ENCODE measurements at places on chromosomes 3 and 15.
A peak's percentile ranks its signal among the peaks of the same experiment; 100 is the strongest.

DNA sequence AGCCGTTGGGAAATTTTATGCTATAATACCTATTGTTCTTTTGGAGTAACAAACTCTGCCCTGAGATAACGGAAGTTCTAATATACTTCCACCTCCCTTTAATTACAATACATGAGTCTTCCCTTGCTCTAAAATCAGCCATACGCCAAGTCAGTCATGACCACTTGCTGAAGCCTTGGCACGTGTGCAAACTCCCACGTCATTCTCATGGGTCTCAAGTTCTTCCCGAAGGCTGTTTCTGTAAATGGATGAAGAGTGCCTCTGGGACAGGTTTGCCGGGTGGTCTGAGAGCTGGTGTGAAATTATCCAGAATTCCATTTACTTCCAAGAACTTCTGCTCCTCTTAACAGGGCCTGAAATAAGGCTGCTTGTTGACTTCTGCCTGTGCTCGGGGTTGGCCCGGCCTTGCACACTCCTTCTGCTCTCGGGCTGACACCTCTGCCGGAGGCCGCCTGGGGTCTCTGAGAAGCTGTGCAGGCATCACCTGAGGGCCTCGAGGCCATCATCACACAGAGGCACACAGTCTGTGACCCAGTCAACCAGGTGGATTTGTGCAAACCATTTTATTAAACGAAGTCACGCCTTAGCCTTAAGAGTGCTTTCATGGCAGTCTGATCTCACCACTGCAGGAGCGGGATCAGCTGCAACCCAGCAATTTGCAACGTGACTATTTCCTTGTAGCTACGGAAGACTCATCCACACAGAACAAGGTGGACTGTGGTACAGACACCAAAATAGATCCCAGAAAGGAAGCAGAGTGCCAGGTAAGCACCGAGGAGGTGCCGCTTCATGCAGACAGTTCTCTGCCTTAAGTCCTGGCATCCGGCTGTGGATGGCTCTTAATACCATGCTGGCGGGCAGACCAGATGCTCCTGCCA, 120.1 kb downstream of the ADAMTS17 start:
- no peak for DNase-seq

DNA sequence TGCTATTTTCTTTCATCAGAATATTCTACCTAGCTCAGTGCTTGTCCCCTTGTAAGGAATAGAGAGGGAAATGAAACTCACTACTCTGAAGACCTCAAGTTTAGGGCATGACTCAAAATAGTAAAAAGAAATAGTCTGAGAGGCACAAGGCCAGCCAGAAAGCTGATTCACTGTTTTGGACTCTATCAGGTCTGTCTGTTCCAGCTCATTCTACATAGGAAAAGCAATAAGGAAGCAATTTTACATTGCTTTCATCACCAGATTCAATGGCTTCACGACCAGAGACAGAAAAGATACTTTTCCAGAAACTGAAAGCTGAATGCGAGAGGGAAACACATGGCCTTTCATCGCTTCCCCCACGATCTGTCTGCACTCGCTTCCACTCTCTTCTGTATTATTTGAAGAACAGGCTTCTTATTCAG, 276.0 kb downstream of the GBE1 start:
- no peak for DNase-seq

DNA sequence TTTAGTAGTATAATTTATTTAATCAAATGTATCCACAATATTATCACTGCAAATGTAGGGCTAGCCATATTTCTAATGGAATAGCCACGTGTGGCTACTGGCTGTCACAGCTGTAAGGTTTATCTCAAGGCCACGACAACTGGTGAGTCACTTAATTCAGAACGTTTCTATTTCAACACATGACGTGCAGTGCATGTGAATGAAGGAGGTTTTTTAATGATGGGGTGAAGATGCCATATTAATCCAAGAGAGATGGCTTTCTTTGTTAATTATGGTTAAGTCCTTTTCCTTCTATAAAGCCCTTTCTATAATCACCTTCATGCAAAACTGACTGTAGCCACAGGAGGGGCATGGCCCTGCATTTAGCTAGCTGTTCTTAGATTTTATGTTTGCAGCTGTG, 212.0 kb downstream of the FEZF2 start:
- DNase-seq = no peak

GRCh38 chr3:20673866-20674265, 487.9 kb upstream of the SGO1 start:
- no peak for DNase-seq

DNA sequence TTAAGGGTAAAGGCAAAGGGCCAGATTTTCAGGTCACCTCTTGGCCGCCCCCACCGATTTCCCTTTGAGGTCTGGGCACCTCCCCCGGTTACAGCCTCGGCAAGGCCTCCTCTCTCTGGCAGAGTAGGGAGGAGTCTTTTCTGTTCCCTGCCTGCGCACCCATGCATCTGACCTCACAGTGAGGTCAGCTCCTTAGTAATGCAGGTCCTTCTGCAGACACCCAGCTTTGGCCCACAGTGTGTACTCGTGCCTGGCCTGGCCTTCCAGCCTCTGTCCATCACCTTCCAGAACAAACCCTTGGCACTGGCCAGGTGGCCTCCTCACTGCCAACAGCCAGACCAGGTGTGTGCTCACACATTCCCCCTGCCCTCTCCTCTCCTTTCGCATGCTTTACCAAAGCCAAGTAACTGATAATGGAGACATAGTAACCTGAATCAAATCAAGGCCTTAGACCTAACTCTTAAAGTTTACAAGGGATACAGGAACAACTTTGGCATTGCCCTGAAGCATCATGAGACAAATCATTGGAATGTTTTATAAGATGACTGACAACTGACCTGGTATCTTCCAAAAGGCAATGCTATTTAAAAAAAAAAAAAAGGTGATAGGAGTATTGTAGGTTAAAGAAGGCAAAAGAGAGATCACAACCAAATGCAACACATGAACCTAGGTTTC, 61.3 kb downstream of the CORO2B start:
- no peak for DNase-seq

DNA sequence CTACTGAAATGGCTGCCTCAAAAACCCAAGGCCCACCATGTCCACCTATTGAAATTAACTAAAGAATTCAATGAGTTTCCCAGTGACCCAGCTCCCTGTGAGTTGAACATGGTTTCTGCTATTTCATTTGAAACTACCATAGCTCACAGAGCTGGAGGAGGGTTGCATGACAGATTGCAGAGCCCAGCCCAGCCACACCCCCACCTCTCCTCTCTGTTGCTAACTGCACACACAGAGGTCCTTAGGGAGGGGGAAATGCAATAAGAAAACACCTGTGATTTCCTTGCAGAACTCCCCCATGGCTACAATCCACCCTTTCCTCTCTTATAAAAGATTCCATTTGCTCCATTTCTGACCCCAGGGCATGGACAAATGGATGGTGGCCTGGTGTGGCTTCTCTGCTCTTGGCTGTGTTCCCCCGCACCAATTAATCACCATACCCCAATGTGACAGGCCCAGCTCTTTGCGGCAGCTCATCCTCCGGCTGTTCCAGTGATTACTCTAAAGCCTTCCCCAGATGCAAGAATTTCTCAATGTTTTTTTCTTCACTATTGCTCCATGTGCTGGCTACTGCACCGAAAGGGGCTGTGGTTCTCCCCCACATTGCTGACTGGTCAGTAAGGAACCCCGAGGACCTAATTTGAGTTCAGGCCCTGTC, 208.4 kb upstream of the KBTBD8 start:
- peak; percentile 9 for DNase-seq

GRCh38 chr3:53712817-53713388, 133.3 kb downstream of the CHDH start:
- DNase-seq = no peak

DNA sequence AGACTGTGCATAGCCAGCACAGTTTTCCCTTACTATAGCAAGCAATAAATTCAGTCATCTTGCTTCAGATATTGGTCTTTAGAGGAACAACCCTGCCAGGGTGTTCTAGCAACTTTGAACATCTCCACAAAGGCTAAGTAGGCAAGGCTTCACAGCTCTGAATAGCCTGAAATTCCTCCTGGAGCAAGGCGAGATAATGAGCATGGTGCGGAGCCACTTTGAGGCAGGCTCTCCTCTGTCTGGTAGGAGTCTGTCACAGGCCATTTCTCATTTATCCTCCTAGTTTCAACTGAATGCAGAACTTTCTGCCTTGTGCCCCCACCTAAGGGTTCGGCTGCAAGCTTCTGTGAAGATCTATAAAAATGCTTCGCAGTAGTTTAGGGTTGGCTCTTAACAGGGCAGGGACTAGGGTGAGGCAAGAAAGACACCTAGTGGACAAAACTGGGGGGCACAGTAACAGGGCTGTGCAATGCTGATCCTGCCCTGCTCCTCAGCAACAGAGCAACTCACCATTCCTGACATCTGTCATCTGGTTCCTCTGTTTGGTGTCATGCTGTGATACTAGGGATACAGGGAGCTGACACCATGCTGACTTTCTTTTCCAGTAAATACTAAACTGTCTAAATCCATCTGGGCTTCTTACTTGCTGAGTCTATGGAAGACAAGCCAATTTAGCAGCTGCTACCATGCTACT, 16.6 kb upstream of the EHHADH start:
- peak; percentile 67 for DNase-seq

DNA sequence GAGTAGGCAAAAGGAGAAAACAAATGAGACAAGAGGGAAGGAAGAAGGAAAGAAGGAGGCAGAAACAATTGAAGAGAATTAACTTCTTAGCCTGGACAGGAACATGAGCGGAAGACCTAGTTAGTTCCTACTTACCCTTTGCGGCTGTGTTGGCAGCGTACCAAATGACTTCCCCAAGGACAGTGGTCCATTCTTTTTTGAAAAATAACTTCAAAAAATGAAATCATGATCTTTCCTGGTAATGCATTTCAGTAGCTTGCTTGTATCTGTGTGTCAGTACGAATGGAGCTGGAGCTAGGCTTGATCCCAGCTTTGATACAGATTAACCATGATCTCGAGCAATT, 41.5 kb upstream of the CFAP161 start:
- DNase-seq = no peak

GRCh38 chr3:192434186-192434585, 293.2 kb downstream of the FGF12 start:
- DNase-seq = no peak

DNA sequence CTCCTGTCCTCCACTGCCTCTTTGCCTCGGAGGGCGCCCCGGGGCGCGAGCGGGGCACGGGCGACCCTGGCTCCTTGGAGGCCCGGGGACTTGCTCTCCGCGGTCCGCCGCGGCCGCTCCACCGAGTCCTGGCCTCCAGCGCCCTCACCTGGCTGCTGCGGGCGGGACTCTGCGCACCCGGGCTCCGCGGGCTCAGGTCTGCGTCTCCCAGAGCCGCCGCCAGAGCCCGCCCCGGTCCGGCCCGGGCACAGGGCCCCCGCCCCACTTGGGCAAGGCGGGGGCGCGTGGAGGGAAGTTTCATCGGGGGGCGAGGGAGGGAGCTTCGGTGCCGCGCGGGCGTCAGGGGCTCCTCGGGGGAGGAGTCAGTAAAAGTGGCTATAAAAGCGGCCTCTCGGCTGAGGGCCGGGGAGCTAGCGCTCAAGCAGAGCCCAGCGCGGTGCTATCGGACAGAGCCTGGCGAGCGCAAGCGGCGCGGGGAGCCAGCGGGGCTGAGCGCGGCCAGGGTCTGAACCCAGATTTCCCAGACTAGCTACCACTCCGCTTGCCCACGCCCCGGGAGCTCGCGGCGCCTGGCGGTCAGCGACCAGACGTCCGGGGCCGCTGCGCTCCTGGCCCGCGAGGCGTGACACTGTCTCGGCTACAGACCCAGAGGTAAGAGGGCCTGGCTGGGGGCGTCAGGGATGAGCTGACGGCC, at the start of gene CEMIP:
Gene CEMIP (plus strand): TSS at position 407 of the 694 bp plus-strand sequence. CDS start 94,510 bp downstream, outside the sequence.
- peak; percentile 30 for DNase-seq

Data from NCI-H1694 (cell line).